ENCODE measurements at places on chromosomes 1 and 21.

DNA sequence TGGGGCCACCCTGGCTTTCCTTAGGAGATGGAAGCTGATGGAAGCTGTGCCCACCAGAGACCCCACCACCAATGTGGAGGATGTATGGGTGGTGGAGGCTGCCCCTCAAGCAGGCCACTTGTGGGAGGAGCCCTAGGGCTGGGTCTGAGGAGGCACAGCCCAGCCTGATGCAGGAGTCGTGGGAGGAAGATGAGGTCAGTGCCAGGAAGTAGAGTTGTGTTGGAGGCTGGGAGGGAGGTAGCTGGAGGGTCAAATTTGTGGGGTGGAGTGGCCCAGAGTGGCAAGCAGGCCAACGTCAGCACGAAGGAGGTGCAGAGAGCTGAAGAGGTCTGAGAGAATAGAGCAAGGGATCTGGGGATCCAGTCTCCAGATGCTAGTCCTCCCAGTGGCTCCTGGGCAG, 119.0 kb upstream of the USP24 start:
- DNase-seq = no peak

DNA sequence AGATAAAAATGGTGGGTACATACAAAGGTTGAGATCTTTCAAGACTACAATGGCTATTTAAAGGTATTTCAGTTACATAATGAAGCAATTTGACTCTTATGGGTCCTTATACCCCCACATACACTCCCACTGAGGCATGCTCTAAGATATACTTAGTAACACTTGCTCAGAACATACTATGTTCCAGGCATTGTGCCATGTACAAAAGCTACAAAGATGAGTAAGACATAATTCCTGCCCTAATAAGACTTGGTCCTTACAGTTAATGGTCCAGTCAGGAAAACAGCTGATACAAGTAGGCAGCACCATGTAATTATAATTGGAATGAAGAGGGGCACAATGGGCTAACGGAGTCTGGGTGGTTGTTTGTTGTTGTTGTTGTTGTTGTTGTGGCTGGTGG, 166.7 kb upstream of the BEND5 start:
- no peak for DNase-seq

DNA sequence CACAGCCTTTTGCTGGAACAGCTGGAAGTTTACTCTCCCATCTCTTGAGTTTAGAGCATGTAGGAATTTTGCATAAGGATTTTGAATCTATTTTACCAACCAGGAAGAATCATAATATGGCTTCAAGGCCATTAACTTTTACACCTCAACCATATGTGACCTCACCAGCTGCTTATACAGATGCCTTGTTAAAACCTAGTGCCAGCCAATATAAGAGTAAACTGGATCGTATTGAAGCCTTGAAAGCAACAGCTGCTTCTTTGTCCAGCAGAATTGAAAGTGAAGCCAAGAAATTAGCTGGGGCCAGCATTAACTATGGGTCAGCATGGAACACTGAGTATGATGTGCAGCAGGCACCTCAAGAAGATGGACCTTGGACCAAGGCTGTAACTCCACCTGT, 65.4 kb downstream of the CEP350 start:
- no peak for DNase-seq

- DNase-seq = no peak
Observed at GRCh38 chr1:53449021-53449420, 10.2 kb upstream of the DMRTB1 start.

- DNase-seq = no peak
Observed at GRCh38 chr21:45157932-45158331, 83.6 kb downstream of the ADARB1 start.

DNA sequence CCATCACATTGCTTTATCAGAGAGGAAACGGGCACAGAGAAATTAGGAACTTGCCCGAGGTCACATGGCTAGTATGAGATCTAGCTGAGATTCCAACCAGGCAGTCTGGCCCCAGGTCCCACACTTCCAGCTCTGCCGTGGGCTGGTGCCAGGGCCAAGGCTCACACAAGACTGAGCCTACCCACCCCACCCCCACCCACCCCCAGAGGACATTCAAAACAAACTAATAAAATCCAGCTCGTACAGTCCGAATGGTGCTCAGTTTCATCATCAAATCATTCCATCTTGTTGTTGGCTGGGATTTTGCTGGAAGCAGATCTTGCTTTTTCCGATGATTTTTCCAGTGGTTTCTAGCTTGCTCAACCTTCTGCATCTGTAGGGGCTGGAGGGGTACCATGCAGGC, 27.9 kb downstream of the MATN1 start:
- no peak for DNase-seq
